Renal pelvis (tissue), 12 donors: ENCODE measurements at places on chromosomes 4 and X. TPM values are rescaled to one million over a fixed set of nuclear protein-coding genes. Genes with fewer than 3 reads are reported as not detected.
A peak's percentile ranks its signal among the peaks of the same experiment; 100 is the strongest.

Gene MAGEB10
- not detected for polyA plus RNA-seq

Gene RPS6KA6
- 15.9 TPM for polyA plus RNA-seq

Gene SPATA18
- polyA plus RNA-seq = 1.6 TPM

Gene MTMR8
- 2.0 TPM for polyA plus RNA-seq

Gene TCEAL1
- polyA plus RNA-seq = 32.3 TPM

Gene GPRASP1
- polyA plus RNA-seq = 16.3 TPM

Gene KIAA1210
- 1.5 TPM for polyA plus RNA-seq

Gene CT47A7
- not detected for polyA plus RNA-seq

Gene DDX53
- polyA plus RNA-seq = not detected

Gene GPR34
- 6.0 TPM for polyA plus RNA-seq

Gene NR3C2
- polyA plus RNA-seq = 13.1 TPM

- no peak for DNase-seq
These were observed 503.0 kb upstream of the CPXCR1 start for GRCh38 chrX:88244066-88244465.

GRCh38 chrX:141975839-141976238 lies 72.1 kb downstream of the MAGEC1 start:
- no peak for DNase-seq

GRCh38 chr4:2686379-2687265 lies 69.5 kb downstream of the TNIP2 start:
- no peak for DNase-seq

- DNase-seq = no peak
These were observed 306.1 kb upstream of the FAM241A start for GRCh38 chr4:111839141-111839540.

DNA sequence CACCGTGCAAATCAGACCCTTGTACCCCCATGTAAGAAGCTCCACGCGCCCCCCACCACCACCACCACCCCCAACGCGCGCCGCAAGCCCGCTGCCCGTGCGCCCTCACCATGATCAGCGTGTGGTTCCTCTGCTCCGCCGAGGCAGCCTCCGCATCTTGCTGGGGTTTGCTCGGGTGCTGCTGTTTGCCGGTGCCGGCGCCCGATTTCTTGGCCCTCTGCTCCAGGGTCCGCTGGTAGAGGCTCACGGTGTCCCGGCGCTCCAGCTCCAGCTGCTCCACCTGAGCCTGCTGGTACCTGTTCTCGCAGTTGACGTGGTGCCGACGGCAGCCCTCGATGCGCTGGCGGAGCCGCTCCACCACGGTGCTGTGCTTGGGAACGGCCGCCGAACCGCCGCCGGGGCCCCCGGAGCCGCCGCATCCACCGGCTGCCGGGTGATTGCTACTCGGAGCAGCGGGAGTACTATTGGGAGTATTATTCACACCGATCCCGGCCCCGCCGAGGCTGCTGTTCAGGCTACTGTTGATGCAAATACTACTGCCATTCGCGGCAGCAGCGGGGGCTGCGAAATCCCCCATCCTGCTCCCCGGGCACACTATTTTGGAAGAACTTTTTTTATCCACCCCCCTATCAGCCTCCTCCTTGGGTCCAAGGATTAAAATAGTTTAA lies 1.1 kb downstream of the MAML3 start:
- DNase-seq = peak; percentile 56

DNA sequence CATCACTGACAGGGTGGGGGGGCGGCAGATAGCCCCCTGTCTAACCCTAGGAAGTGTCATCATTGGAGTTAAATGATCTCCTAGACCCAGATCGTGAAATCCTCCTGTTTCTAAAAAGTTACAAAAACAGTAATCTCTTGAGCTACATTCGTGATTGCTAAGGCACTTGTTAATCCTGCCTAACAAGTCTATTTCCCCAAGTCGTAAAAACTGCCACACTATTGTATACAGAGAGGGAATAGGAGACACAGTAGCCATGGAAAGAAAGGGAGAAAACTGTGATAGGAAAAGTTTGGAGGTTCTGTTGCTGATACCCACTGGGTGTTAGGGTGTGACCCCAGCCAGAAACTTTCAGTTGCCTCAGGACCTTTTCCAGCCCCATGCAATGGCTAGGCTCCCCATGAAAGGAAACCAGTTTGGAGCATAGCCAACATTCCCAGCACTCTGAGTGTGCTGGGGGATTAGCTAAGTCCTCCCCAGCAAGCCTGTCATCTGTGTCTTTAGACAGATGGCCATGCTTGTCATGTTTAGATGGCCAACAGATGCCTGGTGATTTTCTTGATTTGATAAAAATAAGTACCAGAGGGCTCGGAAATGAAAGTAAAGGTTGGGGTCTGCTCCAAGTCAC lies 63.3 kb upstream of the ANXA10 start:
- no peak for DNase-seq

GRCh38 chr4:66564901-66565651 lies 894.8 kb upstream of the EPHA5 start:
- no peak for DNase-seq

DNA sequence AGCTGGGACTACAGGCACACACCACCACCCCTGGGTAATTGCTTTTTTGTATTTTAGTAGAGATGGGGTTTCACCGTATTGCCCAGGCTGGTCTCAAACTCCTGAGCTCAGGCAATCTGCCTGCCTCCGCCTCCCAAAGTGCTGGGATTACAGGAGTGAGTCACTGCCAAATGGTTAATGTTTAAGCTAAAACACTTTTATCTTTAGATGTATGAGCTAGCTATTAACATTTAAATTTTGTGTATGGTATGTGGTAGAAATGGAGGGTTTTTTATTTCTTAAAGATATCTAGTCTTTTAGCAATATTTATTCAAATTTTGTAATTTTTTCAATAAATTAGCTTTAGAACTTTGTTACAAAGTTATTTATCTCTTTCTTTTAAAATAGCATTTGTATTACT lies 1659.8 kb upstream of the ADGRL3 start:
- peak; percentile 4 for DNase-seq

DNA sequence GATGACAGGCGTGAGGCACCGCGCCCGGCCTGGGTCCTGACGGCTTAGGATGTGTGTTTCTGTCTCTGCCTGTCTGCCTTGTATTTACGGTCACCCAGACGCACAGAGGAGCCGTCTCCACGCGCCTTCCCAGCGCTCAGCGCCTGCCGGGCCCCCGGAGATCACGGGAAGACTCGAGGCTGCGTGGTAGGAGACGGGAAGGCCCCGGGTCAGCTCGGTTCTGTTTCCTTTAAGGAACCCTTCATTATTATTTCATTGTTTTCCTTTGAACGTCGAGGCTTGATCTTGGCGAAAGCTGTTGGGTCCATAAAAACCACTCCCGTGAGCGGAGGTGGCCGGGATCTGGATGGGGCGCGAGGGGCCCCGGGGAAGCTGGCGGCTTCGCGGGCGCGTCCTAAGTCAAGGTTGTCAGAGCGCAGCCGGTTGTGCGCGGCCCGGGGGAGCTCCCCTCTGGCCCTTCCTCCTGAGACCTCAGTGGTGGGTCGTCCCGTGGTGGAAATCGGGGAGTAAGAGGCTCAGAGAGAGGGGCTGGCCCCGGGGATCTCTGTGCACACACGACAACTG lies 1.3 kb downstream of the SHOX start:
- DNase-seq = no peak

- DNase-seq = no peak
These were observed 3.8 kb downstream of the G6PD start for GRCh38 chrX:154542723-154543424.

- no peak for DNase-seq
These were observed 516.1 kb upstream of the DIPK2B start for GRCh38 chrX:45716750-45717149.

DNA sequence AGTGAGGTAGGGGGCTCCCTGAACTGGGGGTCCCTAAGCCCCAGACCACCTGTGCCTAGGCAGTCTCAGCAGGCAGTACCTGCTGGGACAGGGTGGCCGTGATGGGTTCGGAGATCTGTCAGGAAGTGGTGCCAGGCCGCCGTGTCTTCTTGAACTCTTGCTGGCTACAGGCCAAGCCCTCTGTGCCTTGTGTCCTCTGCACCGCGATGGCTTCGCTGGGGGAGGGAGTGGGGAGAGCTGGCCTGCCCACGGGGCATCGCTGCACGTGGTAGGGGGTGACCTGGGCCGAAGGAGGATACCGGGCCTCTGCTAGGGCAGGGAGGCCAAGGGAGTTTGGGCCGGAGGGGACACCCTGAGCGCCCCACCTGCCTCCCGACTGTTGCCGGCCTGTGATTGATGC lies 96.7 kb upstream of the NKX1-1 start:
- DNase-seq = no peak

DNA sequence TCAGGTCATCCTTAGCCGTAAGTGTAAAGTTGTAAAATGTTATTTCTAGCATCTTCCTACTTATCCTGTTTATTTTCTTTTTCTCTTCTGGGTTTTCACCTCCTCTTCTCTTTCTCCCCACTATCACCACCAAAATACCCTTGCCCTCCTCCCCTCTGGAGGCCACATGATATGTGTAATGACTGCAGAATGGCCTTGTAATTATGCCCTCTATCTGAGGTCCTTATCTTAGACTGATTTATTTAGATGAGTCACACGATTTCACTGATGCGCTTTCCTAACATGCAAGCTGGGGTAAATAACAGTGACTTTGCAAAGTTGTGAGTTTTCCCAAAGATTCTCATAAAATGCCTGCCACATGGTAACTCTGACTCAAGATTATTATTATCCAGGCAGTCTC lies 231.8 kb upstream of the GPRIN3 start:
- DNase-seq = no peak

DNA sequence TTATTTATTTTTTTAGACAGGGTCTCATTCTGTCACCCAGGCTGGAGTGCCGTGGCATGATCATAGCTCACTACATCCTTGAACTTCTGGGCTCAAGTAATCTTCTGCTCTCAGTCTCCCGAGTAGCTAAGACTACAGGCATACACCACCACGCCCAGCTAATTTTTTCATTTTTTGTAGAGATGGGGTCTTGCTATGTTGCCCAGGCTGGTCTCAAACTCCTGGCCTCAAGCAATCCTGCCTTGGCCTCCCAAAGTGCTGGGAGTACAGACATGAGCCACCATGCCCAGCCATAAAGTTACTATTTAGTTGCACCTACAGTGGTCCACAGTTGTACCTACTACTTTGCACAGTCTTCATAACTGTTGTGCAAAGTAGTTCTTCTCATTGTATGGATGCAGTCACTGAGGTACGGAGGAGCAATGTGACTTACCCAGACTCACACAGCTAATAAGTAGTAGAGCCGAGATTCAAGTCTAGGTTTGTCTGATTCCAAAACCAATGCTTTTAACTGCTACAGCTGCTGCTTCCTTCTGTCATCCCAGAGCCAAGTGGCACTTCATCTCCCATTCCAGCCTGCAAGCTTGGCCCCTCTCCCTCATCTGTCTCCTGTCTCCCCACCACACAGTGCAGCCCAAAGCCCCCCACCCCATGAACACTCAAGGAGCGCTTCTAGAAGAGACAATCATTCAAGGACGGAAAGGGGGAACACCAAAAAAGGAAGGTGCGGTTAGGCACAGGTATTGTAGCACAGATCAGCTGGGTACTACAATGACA lies 24.0 kb upstream of the IQSEC2 start:
- DNase-seq = no peak

DNA sequence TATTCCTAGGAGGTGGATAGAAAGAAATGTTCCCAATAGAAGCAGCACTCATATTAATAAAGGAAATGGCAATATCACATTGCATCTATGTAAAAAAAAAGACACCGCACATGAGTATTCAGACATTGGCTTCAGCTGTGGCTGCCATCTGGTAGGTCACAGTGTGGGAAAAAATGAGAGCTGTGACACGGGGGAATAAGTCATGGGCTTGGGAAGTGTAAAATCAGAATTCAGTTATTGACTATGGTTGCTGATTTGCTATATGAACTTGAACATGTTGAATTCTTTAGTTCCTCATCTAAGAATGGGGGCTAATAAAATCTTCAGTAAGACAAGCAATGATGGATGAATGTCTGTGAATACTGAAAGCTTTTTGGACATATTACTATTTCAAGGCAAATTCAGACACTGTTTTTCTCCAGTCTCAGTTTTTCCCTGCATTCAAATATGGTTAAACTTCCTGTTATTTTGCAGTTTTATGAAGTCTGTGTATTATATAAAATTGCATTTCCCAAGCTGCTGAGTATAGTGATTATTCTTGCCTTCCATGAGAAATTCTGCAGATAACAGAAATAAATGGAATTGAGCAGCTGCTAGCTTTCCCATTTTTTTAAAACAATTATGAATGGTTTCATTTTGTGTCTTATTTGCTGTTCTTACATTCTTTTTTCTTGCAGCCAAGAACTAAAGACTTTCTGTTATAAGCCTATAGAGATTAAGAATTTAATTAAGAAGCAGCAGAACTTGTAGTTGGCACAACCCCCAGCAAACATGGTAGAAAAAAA lies 221.0 kb downstream of the ANKRD50 start:
- DNase-seq = no peak

DNA sequence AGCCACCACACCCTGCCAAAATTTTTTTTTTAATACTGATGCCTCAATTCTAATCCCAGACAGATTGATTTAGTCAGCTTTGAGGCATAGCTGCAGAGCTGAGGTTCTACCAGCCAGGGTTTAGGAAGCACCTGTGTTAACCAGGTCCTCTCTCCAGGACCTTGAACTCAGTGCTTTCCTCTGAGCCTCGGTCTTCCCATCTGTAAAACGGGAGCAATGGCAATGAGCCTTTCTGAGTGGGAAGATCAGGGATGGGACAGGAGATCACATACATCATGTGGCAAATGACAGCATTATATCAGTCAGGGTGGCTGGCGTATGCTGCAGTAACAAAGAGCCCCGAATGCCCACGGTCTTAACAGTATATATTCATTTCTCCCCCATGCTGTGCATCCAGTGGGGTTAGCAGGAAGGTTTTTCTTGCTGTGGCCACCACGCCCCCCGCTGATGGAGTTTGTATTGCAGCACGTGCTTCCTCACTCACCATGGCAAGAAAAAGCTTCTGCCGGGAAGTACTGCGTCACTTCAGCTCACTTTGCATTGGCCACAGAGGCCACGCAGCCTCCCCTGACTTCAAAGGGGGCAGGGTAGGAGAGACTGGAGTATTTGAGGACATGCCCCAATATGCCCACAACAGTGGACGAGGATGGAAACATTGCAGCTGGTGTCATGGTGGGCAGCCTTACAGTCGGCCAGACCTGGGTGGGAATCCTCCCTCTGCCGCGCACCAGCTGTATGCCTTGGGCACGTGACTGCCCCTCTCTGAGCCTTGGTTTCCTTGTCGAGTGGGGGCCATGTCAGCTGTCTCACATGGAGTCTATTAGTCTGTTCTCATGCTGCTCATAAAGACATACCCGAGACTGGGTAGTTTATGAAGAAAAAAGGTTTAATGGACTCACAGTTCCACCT lies 24.1 kb upstream of the MRFAP1 start:
- no peak for DNase-seq

GRCh38 chr4:185634066-185634652 lies 98.9 kb upstream of the PDLIM3 start:
- no peak for DNase-seq

- DNase-seq = no peak
These were observed 219.2 kb downstream of the RPA4 start for GRCh38 chrX:97102938-97103337.
